K562 (cell line): ENCODE measurements at places on chromosomes 16 and 17.

GRCh38 chr17:29592850-29593551 lies at the start of gene ANKRD13B:
Gene ANKRD13B, plus strand, starts transcription at chr17:29593132. Its CDS starts 490 bp downstream, at chr17:29593622.
- peak; percentile 65 for DNase-seq

- DNase-seq, result no peak
Measured at GRCh38 chr17:46984341-46984740, 5.3 kb upstream of the RPRML start.

- no peak for DNase-seq
Measured at GRCh38 chr17:62791767-62792446, 16.2 kb downstream of the MARCHF10 start.

- DNase-seq, result no peak
Measured at GRCh38 chr17:58092797-58093385, 9.7 kb downstream of the DYNLL2 start.

GRCh38 chr16:30930160-30930571 lies 6.8 kb downstream of the FBXL19 start:
- DNase-seq, result no peak

DNA sequence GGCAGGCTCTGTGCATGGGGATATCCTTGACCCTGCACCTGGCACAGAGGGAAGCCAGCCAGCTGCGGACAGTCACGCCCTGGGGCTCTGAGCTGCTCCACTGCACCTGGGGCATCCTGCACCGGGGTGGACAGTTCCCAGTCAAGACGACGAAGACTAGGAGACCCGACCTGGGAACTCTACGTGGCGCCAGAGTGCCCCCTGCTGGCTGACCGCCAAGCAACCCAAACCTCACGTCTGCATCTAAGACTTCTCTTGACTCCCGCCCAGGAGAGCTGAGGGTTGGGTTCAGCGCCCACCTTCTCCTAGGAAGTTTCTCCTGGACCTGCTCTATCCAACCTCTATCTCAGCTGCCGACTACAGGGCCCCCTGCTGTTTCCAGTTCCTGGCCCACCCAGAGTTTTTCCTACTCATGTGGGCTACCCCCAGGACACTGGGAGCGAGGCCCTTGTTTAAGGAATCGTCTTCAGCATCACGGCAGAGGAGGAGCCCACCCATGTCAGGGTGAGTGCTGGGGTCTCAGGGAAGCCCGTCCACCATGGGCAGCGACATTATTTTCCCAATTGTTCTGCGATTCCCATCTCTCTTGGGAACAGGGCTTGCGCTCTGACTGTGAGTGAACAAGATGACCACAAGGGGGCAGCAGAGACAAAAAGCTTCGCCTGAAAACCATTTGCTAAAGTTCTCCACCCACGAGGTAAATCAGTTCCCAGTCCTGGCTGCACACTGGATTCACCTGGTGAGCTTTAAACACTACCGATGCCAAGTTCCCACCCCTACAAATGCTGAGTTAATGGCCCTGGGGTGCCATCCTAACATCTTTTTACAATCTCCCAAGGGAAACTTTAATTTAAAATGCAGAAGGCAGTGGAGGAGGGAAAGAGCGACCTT lies 29.3 kb downstream of the TLE7 start:
- peak; percentile 74 for DNase-seq

- DNase-seq, result no peak
Measured at GRCh38 chr17:17137731-17138585, 68.2 kb downstream of the PLD6 start.

DNA sequence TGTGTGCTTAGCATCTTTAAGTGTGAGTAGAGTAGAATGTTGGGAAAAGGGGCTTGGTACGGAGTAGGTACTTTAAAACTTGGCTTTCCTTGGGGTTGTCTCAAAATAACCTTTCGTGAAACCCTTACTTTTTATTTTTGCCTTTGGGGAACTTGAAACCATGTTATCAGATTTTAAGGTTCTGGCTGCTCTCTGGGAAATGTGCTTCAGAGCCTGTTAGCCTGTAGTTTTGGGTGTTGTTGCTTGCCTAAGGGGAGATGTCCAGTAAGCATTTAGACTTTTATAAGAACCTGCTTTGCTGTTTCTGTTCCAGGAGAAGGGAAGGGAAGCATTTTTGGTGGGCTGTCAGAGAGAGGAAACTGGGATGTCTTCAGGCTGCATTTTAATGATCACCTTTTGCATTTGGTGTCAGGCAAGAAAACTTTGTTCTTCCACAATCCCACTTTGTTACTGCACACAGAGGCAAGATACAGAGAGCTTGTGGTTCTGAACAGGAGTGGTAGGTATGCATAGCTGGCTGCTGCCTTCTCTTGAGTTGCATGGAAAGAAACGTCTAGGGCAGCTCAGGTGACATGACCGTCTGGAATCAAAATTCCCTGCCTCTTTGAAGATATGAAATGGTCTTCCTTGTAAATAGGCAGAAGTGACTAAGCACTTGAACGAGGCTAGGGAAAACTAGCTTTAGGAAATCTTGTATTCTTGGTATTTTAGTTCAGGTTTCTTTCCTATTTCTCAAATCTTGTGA lies 1.7 kb downstream of the RABEP1 start:
- no peak for DNase-seq

GRCh38 chr17:44222112-44222869 lies 2.8 kb upstream of the UBTF start:
- DNase-seq, result no peak

- no peak for DNase-seq
Measured at GRCh38 chr16:746637-747036, 5.8 kb upstream of the CIAO3 start.

- no peak for DNase-seq
Measured at GRCh38 chr16:17260276-17260849, 210.4 kb downstream of the XYLT1 start.

GRCh38 chr16:12685806-12686205 lies 117.9 kb downstream of the CPPED1 start:
- no peak for DNase-seq

- no peak for DNase-seq
Measured at GRCh38 chr16:3035289-3035971, 1.3 kb downstream of the BICDL2 start.

- peak; percentile 56 for DNase-seq
Measured at GRCh38 chr16:87575027-87575804, 27.1 kb upstream of the JPH3 start.

DNA sequence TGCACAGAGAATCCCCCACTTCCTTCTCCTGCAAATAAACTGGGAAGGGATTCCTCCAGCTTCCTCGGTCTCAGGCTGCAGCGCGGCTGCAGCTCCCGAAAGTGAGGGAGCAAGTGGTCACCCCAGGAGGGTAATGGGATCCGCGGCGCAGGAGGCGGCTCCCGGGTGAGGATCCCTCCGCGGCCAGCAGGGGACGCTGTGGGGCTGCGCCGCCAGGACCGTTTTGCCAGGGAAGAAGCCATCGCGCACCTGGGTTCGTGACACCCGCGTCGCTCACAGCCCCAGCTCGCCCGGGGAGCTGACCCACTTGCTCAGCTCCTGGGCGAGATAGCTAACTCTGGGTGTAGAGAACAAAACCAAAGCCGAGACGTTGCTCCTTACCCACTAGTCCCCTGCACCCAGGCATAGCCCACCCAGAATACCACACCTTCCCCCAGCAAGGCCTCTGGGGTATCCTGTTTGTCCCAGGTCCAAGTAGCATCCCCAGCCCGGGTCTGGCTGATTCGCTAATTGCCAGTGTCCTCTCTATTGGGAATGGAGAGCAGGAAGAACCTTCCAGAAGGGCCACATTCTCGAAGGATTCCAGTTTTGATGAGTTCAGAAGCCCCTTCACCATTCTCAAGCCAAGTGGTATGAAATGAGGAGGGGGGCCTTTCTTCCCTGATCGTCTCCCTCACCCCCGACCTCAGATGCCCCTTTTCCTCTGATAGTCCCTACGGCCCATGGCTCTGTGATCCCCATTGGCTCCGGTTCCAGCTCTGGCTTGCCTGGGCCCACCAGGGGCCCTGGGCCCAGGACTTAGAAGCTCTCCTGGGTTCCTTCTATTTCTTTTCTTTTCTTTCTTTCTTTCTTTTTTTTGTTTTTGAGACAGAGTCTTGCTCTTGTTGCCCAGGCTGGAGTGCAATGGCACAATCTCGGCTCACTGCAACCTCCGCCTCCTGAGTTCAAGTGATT lies 14.1 kb downstream of the CYGB start:
- DNase-seq, result peak; percentile 91

GRCh38 chr16:66484453-66485213 lies 57.5 kb downstream of the BEAN1 start:
- no peak for DNase-seq

DNA sequence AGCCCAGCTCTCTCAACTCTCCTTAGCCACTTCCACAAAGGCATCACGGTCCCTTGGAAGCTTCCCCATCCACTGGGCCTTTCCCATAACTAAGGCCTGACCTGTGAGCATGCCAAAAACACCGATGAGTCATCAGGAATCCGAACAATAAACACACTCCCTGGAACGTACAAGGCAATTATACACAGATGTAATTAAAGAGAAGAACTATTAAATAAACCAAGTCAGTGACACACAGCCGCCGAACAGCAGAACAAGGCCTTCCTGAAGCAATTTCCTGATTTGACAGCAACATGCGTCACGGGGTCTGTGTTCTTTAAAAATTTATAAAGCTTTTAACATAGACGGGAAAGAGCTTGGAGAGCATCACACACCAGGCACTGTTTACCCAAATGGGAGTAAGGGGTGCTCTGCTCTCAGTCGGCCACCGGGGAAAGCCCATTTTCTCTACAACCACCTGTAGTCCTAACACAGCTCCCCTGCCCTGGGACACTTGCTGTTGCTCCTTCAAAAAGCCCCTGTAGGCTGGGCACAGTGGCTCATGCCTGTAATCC lies 29.4 kb downstream of the COG7 start:
- no peak for DNase-seq

DNA sequence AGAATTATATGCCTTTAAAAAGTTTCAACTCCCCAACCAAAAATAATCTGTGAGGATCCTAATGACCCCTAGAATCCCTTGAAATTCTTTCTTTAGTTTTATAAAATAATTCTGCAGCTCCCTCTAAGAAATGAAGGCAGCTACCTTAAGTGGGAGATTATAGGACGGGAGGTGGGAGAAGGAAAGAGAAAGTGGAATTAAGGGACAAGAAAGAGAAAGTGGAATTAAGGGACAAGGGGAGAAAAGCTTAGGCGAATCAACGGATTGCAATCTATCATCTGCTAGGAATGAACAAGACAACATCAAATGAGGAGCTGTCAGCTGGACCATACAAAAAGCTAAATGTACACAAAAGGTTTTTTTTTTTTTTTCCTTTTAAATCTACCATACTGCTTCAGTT lies 262.0 kb downstream of the ZFHX3 start:
- no peak for DNase-seq
